ENCODE measurements at places on chromosomes 11 and 22.

- DNase-seq: no peak
Observed at GRCh38 chr11:11476499-11476898, 123.4 kb upstream of the CSNK2A3 start.

GRCh38 chr11:75496305-75496752 is 29.4 kb downstream of the GDPD5 start:
- DNase-seq: no peak

- peak; percentile 35 for DNase-seq
Observed at GRCh38 chr22:27686534-27686933, 115.0 kb downstream of the MN1 start.

DNA sequence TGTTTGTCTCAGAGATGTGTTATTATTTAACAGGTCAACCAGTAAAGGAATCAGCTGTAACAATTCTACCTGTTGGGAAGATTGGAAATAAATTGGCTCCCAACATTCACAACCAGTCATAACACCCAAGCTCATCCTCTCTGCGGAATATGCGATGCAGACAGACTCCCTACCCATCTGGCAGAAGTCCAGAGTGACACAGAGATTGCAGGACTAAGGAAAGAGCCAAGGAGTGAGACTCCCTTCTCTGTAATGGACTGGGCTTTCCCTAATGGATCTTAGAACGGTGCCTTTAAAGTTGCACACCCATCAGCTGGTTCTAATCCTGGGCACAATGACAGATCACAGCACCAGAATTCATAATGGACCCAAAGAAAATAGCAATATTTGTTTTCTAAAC is 27.8 kb upstream of the UBASH3B start:
- DNase-seq: no peak

DNA sequence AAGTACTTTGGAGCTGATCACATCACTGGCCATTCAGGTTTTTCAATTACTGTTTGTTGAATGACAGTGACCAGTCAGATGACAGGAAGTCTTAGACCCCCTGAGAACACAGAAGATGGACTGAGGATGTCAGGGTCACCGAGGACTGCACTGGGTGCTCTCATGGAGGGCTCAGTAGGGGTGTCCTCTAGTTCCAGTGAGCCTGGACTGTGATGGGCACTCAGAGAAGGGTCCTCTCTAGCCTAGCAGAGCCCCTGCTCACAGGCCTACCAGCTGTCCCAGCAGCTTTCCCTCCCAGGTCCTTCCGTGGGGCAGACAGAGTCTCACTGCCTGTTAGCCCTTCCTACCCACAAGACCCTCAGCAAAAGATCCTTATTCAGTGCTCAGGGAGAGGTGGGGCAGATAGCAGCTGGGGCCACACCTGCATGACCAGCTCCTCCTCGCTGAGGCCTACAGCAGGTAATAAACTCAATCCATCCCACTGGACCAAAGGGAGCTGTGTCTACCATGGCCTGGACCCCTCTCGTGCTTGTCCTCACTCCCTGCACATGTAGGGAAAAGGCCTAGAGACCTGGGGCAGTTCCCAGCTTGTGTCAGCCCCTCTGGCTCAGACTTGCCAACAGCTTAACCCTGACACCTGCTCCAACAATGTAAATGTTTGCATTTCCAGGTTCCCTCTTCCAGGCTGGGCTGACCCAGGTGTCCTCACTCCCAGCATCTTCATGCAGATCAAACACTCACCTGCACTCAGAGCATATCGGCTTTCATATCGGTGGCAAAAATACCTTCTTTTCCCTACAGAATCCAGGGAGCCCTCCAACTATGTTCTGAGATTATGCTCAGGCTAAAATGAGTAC is 25.2 kb upstream of the VPREB1 start:
- DNase-seq: no peak

DNA sequence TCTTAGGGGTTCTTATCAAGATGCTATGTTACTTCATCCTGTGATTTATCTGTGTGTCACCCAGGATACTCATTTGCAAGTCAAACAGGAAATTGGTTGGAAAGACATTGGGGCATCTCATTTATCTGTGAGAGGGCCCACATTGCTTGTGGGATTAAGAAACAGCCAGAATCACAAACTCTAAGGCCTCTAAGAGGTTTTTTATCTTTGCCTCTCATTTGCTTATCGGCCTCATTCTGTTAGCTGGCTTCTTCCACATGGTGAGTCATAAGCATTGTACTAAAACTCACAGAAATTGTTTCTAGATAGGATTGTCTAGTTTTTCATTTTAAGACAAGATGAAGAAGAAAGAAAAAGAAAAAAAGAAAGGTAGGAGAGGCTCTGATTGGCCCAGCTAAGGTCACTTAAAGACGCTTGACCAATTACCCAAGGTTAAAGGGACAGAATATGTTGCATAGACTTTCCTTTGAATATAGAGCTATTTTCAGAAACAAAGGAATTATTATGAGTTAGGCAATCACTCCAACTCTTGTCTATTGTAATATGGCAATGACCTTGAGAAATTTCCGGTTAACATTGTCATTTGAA is 121.9 kb downstream of the ARHGAP42 start:
- DNase-seq: no peak

GRCh38 chr11:98027652-98028051 is 993.1 kb upstream of the CNTN5 start:
- no peak for DNase-seq

DNA sequence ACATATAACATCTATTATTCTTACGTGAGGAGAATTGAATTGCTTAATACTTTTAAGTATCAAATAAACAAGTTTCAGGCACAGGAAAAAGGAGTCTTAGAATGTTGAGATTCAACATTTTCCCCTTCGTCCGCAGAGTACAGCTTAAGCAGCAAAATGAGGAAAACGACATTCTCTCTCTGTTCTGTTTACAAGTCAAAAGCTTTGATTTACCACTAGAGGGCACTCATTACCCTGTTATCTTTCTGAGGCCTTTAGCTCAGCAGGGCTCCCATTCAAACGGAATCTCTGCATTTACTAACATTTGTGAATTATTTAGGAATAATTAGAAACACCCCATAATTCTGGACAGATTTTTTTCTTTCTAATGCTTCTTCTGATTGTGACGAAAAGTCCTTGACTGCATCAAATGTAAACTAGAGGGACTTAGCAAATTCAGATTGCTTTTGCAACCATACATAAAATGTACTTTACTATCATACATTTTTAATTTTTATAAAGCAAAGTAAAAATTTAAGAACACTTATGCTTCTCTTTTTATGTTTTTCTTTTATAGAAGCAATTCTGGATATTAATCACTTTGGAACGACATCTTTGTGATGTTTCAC is 75.0 kb downstream of the JRKL start:
- peak; percentile 70 for DNase-seq

- DNase-seq: no peak
Observed at GRCh38 chr22:49961005-49961600, 531 bp downstream of the PIM3 start.

- no peak for DNase-seq
Observed at GRCh38 chr22:32874385-32874784, 72.9 kb downstream of the TIMP3 start.

- DNase-seq: no peak
Observed at GRCh38 chr11:128803011-128803410, 64.1 kb downstream of the KCNJ1 start.

- DNase-seq: no peak
Observed at GRCh38 chr11:70076461-70076931, 1.6 kb upstream of the ANO1 start.

DNA sequence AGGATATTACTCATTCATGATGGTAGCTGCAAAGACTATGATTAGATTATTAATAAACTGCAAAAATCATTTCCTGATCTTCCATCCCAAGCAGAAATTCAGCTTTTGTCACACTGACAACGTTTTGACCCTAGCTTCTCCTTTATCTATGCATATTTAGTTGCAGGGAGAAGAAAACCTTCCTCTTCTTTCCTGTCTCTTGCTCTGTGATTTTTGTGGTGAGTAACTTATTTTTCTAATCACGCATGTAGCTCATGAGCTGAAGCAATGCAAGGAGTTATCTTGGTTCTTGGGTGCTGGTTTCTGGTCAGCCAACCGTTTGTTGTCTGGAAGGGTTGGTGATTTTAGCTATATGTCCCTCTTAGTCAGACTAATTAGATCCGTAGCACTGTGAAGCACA is 56.4 kb downstream of the FDX1 start:
- DNase-seq: no peak

DNA sequence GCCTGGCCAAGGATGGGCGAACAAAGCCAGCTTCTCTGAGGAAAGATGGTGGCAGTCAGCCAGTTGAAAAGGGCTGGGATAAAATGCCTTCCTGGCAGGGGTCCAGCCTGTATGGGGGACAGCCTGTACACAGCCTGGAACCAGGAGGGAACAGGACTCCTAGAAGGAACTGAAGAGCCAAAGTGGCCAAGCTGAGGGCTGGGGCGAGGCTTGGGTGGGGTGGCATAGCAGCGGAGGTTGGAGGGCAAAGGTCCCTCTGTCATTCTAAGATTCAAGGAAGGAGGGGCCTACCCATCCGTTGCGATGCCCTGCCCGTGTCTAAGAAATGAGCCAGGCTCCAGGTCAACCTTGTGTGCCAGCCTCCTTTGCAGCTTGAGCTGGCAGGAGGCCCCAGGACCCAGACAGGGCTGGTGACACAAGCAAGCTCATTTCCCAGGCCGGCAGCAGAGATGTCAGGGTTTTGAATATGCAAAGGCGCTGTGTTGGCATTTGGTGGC is 22.6 kb downstream of the FADD start:
- DNase-seq: no peak

DNA sequence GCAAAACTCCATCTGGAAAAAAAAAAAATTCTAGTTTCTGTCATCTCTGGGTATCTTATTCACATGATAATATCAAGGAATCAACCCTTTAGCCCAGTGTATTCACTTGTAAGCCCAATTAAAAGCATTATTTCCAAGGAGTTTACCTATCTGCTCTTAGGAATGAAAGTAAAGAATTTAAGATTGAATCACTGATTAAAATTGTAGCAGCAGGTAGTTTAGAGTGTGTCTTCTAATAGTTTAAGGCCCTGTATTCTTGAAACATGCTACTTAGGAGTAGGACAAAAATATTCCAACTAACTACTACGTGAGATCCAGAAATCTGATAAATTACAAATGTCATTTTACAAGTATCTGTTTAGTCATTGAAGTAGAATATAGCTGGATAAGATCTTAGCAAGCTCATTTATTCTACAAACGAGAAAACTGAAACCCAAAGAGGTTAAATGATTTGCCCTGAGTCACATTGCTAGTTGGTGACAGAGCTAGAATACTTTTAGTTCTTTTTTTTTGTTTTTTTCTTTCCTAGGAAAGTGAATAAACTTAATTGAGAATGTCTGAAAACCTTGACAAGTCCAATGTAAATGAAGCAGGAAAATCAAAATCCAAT is 4.0 kb downstream of the TCP11L1 start:
- no peak for DNase-seq

GRCh38 chr11:71240865-71241691 is 11.3 kb downstream of the SHANK2 start:
- no peak for DNase-seq

GRCh38 chr22:20514658-20515406 is 7.4 kb downstream of the MED15 start:
- no peak for DNase-seq

GRCh38 chr11:19680829-19681368 is 31.7 kb upstream of the NAV2 start:
- no peak for DNase-seq

DNA sequence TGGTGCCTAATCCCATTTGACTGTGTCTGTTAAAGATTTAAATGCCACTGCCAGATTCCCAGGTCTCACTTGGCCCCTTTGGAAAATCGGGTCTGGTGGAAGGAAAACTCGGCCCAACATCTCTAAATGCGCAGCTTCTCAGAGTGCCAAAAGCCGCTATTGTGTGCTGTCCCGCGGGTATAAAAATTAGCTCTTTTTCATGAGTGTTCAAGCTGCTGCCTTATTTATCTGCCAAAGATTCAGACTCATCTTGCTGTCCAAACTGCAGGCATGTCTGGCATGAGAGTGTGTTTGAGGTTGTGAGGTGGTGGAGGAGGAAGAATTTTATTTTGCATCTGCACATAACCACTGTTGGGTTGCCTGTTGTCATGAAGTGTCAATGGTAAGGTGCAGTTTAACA is 91.4 kb downstream of the NELL1 start:
- DNase-seq: no peak

DNA sequence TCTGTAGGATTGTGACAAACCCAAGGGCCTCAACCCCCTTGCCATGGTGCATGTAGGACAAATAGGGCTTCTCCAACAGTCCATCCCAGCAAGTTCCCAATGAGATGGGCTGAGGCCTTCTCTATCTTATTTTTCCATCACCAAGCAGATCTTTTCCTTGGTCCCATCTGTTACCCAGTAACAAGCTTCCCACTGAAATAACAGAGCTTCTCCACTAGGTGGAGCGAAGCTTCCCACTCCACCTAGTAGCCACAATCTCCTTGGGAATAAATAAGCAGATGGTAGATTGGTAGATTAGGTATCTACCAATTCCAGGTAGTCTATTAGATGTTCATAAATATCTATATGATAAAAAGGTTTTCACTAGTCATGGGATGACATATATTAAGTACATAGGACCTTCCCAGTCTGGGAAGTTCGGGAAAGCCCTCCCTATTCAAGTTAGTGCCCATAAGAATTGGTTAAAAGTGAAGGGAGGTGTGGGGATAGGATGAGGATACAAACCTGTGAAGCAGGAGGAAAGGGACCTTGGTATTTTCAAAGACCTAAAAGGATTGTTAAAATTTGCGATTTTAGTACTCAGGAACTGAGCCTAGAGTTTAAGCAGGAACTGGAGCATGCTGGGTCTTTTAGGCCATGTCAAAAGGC is 5.9 kb upstream of the OR52L1 start:
- DNase-seq: no peak

- DNase-seq: no peak
Observed at GRCh38 chr11:65280646-65281045, 18.9 kb downstream of the POLA2 start.

- no peak for DNase-seq
Observed at GRCh38 chr11:96794152-96794551, 404.3 kb downstream of the JRKL start.

DNA sequence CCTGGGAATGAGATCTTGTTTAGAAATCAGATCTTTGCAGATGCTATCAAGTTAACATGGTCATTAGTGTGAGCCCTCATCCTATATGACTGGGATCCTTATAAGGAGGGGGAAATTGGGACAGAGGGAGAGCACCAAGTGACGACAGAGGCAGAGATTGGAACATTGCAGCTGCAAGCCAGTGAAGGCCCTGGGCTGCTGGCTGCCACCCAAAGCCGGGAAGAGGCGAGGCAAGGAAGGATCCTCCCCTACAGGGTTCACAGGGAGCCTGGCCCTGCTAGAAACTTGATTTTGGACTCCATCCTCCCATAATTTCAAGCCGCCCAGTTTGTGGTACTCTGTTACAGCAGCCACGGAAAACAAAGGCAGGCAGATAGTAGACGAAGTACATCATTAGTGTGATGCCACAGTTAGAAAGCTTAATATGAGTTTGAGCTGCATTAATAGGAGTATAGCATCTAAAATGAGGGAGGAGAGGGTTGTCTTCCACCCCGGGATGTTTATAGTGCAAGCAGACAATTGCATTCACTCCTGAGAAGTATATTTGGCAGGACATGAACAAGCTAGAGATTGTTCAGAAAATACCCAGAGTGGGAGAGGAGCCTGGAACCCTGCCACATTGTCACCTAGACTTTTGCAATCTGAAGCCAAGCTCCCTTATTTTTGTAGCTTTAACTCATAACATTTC is 56.8 kb upstream of the CLMP start:
- DNase-seq: no peak

- DNase-seq: no peak
Observed at GRCh38 chr11:117095284-117096161, 2.7 kb downstream of the SIK3 start.
